ENCODE measurements at places on chromosomes 7 and 10.
A peak's percentile ranks its signal among the peaks of the same experiment; 100 is the strongest.

GRCh38 chr10:25561758-25562157 lies 372.3 kb upstream of the MYO3A start:
- DNase-seq, result no peak
- H3K36me3 ChIP-seq, result no peaks in the 10 kb centered on the region
- H3K4me3 ChIP-seq, result no peak overlapping the region
- no peak overlapping the region for H3K27ac ChIP-seq
- H3K27me3 ChIP-seq, result peaks cover 6% of the 10 kb centered on the region

DNA sequence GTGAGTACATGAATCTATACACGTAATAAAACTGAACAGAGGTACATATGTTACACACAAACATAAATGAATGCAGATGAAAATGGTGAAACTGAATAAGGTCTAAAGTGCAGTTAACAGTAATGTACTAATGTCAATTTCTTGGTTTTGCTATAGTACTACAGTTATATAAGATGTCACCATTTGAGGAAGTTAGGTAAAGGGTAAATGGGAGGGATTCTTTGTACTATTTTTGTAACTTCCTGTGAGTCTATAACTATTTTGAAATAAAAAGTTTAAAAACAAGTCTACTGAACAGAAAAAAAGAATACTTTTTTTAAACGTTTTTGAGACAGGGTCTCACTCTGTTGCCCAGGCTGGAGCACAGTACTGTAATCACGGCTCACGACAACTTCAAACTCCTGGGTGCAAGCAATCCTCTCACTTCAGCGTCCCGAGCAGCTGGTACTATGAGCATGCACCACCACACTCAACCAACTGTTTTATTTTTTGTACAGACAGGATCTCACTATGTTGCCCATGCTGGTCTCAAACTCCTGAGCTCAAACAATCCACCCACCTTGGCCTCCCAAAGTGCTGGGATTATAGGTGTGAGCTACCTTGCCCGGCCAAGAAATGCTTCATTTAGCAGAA lies 71.5 kb downstream of the WAPL start:
- H3K36me3 ChIP-seq, result peaks cover 82% of the 10 kb centered on the region
- peak overlapping the region; percentile 28 for H3K4me3 ChIP-seq
- H3K4me1 ChIP-seq, result peaks cover 23% of the 10 kb centered on the region
- DNase-seq, result no peak
- peak overlapping the region; percentile 37 for H3K27ac ChIP-seq
- no peaks in the 10 kb centered on the region for H3K27me3 ChIP-seq

- H3K36me3 ChIP-seq, result no peaks in the 10 kb centered on the region
- H3K27me3 ChIP-seq, result no peaks in the 10 kb centered on the region
- no peak overlapping the region for H3K27ac ChIP-seq
- no peaks in the 10 kb centered on the region for H3K4me1 ChIP-seq
- H3K4me3 ChIP-seq, result no peak overlapping the region
These were observed 39.4 kb downstream of the COL28A1 start for GRCh38 chr7:7496311-7496710.

- no peaks in the 10 kb centered on the region for H3K4me1 ChIP-seq
- H3K36me3 ChIP-seq, result peaks cover 6% of the 10 kb centered on the region
- no peak for DNase-seq
- H3K4me3 ChIP-seq, result no peak overlapping the region
These were observed 196.9 kb downstream of the ZNF716 start for GRCh38 chr7:57646901-57647246.

DNA sequence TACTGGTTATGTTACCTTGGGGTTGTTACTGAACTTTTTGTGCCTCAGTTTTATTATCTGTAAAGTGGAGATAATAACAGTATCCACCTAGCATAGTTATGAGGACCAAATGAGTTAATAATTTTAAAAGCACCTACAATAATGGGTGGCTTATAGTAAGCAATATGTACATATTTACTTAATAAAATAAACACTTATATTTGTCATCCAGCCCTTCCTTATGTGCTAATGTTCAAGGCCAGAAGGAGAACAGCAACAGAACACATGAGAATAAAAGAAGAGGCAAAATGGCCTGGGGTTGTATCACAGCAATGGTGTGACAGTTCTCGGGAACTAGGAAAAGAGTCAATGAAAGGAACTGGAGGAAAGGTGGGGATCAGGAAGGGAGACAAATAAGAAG lies 255.4 kb upstream of the LRGUK start:
- no peaks in the 10 kb centered on the region for H3K27me3 ChIP-seq
- no peak overlapping the region for H3K27ac ChIP-seq
- H3K4me3 ChIP-seq, result no peak overlapping the region
- no peak for DNase-seq
- H3K4me1 ChIP-seq, result peaks cover 11% of the 10 kb centered on the region
- H3K36me3 ChIP-seq, result peaks cover 19% of the 10 kb centered on the region

GRCh38 chr10:89299031-89299430 lies 2.8 kb upstream of the IFIT2 start:
- H3K27ac ChIP-seq, result no peak overlapping the region
- no peaks in the 10 kb centered on the region for H3K27me3 ChIP-seq
- no peak overlapping the region for H3K4me3 ChIP-seq
- H3K36me3 ChIP-seq, result no peaks in the 10 kb centered on the region

DNA sequence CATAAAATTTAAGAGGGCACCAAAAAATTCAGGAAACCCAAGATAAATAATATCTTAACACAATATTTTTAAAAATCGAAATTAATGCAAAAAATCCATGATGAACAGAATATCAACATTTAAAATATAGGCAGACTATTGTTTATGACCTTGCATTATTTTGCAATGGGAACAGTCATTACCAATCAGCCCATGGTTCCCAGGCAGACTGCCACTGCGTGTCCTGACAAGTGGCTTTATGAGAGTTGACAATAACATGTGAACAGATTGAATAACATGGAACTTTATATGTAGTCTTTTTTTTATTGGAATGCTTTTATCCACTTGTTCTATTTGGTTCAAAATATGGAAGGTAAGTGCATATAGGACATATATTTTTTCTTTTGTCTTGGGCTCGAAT lies 3.1 kb upstream of the AVPI1 start:
- no peak overlapping the region for H3K4me3 ChIP-seq
- no peak for DNase-seq
- no peaks in the 10 kb centered on the region for H3K36me3 ChIP-seq

- H3K4me3 ChIP-seq, result no peak overlapping the region
- no peaks in the 10 kb centered on the region for H3K4me1 ChIP-seq
- no peak overlapping the region for H3K27ac ChIP-seq
- no peaks in the 10 kb centered on the region for H3K27me3 ChIP-seq
These were observed 82.7 kb upstream of the TFEC start for GRCh38 chr7:116113310-116113709.

- no peaks in the 10 kb centered on the region for H3K4me1 ChIP-seq
- H3K36me3 ChIP-seq, result no peaks in the 10 kb centered on the region
- no peak overlapping the region for H3K4me3 ChIP-seq
- no peaks in the 10 kb centered on the region for H3K27me3 ChIP-seq
- no peak overlapping the region for H3K27ac ChIP-seq
These were observed 137.0 kb downstream of the ETV1 start for GRCh38 chr7:13852281-13852968.

GRCh38 chr10:52779541-52780390 lies 7.2 kb upstream of the MBL2 start:
- no peaks in the 10 kb centered on the region for H3K36me3 ChIP-seq
- no peaks in the 10 kb centered on the region for H3K4me1 ChIP-seq
- peak; percentile 36 for DNase-seq
- no peak overlapping the region for H3K4me3 ChIP-seq
- peaks cover 15% of the 10 kb centered on the region for H3K27me3 ChIP-seq

- peaks cover 15% of the 10 kb centered on the region for H3K4me1 ChIP-seq
- H3K4me3 ChIP-seq, result peak overlapping the region; percentile 57
- H3K27ac ChIP-seq, result no peak overlapping the region
- peak; percentile 15 for DNase-seq
- no peaks in the 10 kb centered on the region for H3K27me3 ChIP-seq
These were observed 32.8 kb upstream of the ARHGAP12 start for GRCh38 chr10:31961277-31962074.

DNA sequence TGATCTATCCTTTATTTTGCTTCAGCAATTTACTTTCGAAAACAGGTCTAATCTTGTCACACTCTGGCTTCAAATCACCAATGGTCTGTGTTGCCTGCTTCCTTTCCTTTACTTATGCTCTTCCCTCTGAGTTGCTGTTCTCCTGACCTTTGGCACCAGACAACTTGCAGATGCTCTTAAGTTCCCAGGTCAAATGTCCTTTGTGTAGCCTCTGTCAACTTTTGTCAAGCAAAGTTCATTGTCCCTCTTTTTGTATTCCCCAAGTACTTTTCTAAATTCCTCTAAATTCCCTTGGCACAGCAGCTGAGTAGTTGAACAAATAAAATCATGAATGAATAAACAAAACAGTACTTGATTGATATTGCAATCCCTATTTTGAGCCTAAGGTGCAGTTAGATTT lies 289.4 kb downstream of the BICC1 start:
- H3K4me3 ChIP-seq, result no peak overlapping the region
- DNase-seq, result no peak
- H3K4me1 ChIP-seq, result no peaks in the 10 kb centered on the region
- H3K36me3 ChIP-seq, result no peaks in the 10 kb centered on the region

DNA sequence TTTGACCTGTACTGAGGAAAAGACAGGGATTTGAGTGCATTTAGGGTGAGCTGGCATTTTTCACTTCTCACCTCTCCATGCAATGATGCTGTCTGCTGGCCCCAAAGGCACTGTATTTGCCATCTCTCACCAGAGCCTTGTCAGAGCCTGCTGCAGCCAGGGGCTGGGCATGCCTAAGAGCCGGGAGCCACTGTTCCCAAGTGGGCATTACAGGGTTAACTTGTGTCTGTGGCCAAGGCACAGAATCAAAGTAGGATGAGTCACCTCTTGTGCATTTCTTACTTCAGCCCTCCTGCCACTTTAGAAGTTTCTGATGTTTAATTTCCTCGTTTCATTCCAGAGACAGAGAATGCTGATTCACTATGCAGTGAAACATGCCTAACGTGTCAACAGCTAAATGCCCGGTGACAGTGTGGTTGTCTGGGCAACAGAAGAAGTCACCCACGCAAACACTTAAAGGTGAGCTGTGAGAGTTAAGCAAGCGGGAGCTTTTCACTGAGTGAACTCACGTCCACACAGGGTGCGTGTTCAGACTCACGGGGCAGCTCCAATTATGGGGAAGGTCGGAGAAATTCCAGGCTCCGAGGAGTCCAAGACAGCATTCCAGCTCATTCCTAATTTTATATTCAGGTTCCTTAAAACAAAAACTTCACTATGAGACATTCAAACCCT lies 57.1 kb upstream of the IGFBP3 start:
- no peak for DNase-seq
- peaks cover 6% of the 10 kb centered on the region for H3K27me3 ChIP-seq
- H3K36me3 ChIP-seq, result peaks cover 2% of the 10 kb centered on the region
- H3K4me1 ChIP-seq, result no peaks in the 10 kb centered on the region

GRCh38 chr7:17528636-17529035 lies 230.2 kb downstream of the AHR start:
- no peaks in the 10 kb centered on the region for H3K36me3 ChIP-seq
- no peaks in the 10 kb centered on the region for H3K27me3 ChIP-seq
- no peak overlapping the region for H3K4me3 ChIP-seq
- no peak overlapping the region for H3K27ac ChIP-seq
- H3K4me1 ChIP-seq, result peaks cover 3% of the 10 kb centered on the region

DNA sequence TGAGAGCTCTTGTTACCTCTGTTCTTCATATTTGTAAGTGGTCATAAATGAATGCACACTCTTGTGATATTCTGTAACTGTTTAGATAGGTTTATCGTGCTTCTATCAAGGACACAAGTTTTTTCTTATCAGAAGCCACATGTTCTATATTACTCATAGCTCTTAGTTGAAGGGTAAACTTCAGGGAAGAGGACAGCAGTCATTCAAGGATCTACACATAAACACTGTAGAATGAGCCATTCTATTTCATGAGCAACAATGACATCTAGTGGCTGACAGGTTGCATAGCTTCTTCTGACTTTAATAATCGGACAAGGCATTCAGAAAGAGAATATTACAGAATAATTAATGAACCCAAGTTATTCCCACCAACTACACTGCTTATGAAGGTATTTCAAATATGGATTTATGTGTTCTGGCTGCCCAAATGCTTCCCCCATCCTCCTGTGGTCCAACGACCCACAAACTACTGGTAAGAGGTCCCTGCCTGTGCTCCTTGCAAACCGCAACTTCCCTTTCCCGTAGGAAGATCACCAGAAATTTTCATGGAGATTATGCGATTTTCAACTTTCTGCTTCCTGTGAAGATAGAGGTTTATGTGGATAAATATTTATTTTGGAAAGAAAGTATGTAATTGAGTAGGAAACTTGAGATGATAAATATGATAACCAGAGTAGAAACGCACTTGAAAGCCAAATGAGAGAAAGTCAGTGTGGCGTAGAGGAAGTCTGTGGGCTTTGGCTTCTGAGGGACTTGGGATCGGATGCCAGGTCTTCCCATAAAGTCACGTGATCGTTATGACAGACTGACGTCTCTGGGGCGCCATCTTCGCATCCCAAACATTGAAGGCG lies 16.8 kb upstream of the ABCB5 start:
- no peaks in the 10 kb centered on the region for H3K4me1 ChIP-seq
- no peak overlapping the region for H3K4me3 ChIP-seq
- H3K36me3 ChIP-seq, result no peaks in the 10 kb centered on the region
- no peak overlapping the region for H3K27ac ChIP-seq

DNA sequence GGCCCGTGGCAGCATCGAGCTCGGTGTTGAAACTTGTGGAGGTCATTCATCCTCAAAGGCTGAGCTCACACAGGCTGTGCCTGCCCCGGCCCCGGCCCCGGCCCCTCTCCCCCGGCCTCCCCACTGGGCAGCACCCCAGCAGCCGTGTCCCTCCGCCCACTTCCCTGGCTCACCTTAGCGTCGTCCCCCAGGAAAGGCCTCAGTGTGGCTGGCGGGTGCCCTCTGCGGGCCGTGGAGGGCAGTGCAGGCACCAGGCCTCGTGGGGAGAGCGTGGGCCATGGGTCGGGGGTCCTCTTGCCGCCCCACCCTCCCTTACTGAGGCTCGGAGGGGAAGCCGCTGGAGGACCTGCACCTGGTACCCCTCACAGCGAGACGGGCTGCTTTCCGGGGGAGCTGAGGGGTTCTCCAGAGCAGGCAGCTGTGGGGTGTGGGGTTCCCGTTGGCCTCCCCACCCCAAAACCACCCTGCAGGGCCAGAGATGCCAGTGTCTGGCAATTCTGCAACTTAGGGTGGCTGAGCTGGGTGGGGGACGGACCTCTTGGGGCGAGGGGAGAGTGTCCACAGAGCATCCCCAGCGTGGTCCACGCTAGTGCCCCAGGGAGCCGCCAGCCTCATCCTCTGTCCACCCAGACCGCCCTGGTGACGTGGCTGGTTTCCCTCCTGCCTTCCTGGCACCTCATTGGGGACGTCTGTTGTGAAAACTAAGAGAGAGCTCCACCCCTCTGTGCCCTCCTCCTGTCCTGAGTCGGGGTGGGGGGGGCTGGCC lies 44.2 kb upstream of the DPYSL4 start:
- H3K27ac ChIP-seq, result no peak overlapping the region
- peaks cover 6% of the 10 kb centered on the region for H3K4me1 ChIP-seq
- no peaks in the 10 kb centered on the region for H3K36me3 ChIP-seq
- peak overlapping the region; percentile 43 for H3K4me3 ChIP-seq
- peaks cover 27% of the 10 kb centered on the region for H3K27me3 ChIP-seq

DNA sequence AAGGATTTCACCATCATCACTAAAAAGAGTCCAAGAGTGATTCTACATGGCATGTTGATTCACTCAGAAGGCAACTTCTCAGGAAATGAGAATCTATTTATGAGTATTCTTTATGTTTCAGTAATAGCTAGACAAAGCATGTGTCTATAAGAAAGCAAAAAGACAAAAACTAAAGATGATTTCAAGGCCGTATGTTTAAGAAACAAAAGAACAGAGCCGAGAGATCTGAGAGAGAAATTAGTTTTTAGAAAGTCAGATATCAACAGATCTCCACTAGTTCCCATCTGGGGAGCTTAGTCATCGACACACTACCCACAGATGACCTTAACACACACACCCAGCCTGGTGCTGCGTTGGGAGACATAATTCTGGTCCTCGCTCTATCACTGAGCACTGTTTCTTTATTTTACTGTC lies 21.0 kb downstream of the PIP4K2A start:
- no peak for DNase-seq
- peaks cover 25% of the 10 kb centered on the region for H3K4me1 ChIP-seq
- H3K27me3 ChIP-seq, result no peaks in the 10 kb centered on the region
- peaks cover 8% of the 10 kb centered on the region for H3K36me3 ChIP-seq

All from stimulated activated naive B cell treated with anti-CD40 and anti-IgM and Interleukin-4, amounts not matched to agents 10 μg/mL and 1 μg/mL and 100 μg/mL, for 72 hours (primary cell).